Occipital lobe (tissue), 3 donors: ENCODE measurements at places on chromosomes 3 and 15. TPM values are rescaled to one million over a fixed set of nuclear protein-coding genes. Genes with fewer than 3 reads are reported as not detected.

DNA sequence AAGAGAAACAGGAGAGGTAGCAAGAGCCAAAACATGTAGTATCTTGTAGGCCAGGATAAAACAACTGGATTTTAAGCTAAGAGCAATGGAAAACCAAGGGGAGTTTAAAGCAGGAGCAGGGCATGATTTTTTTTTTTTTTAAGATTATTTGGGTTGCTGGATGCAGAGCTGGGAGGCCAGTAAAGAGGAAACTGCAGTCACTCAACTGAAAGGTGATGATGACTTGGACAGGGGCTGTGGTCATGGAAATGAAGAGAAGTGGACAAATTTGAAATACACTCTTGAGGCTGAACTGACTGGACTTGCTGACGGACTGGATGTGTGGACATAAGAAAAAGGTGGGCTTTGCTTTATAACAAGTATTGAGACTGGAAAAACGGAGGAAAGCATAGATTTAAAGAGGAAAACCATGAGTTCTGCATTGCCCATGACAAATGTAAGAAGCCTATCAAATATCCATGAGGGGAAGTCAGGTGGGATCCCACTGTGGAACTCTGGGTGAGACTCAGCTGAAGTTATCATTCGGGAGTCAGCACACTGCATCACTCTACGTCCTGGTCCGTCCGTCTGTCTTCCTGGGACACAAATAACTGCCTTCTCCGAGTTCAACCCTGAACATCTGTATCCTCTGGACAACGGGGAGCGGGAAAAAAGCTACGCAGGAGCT is 688 bp downstream of the XPC start:
- no peak for DNase-seq

DNA sequence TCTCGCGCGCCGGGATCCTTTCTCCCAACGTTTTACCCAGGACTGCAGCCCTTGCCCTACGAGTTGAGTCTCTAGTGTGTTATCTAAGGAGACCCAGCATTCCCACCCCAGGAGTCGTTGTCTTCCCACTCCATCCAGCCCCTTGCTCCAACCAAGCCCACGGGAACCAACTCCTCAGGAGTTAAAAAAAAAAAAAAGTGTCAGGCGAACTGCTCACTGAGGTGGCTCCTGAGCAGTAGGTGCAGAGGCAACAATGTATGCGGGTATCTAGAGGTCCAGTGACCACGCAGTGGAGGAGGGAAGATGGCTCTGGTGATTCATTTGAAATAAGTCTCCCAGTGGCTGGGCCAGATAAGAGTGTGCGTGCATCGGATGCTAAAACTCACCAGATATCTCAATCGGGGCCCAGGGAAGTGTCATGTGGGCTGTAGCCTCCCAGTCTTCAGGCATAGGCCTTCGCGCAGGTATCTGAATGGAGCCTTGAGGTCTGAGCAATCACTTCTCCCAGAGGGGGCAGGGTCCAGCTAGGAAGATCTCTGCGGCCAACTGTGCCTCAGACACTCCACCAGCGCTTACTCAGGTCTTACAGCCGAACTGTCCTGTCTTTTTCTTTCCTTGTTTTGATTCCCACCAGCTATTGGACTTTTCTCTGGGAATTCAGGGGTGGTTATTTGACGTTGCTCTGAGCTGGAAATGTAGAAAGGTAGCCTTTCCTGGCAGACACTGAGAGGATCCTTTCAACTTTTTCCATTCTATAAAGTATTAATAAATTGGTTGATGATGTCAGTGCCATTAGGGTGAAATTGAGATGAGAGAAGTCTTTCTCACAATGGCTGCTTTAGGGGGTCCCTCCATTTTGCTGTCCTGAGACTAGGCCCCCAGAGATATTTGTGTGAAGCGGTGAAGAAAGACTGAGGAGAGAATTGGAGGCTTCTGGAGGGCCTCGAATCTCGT is 21.0 kb downstream of the ZIC4 start:
- no peak for DNase-seq

GRCh38 chr3:132174500-132174899 is 139.7 kb upstream of the CPNE4 start:
- no peak for DNase-seq

- DNase-seq, result no peak
Observed at GRCh38 chr15:58314593-58315216, 117.1 kb upstream of the LIPC start.

PDZRN3 gene
- total RNA-seq, result 59.3 TPM

CGNL1 gene
- 5.3 TPM for total RNA-seq

DAPK2 gene
- 5.0 TPM for total RNA-seq

NR1I2 gene
- 0.16 TPM for total RNA-seq
